ENCODE measurements at places on chromosomes 6 and 20.
A peak's percentile ranks its signal among the peaks of the same experiment; 100 is the strongest.

- H3K36me3 ChIP-seq = peaks cover 42% of the 10 kb centered on the region
- H3K27me3 ChIP-seq = no peaks in the 10 kb centered on the region
- peak overlapping the region; percentile 70 for H3K4me3 ChIP-seq
- DNase-seq = peak; percentile 37
- peak overlapping the region; percentile 78 for H3K27ac ChIP-seq
Measured at GRCh38 chr6:89952105-89952671, 57.9 kb downstream of the GJA10 start.

- DNase-seq = no peak
- H3K27me3 ChIP-seq = no peaks in the 10 kb centered on the region
- H3K27ac ChIP-seq = no peak overlapping the region
- H3K4me3 ChIP-seq = no peak overlapping the region
- no peaks in the 10 kb centered on the region for H3K4me1 ChIP-seq
Measured at GRCh38 chr6:97820400-97820799, 537.4 kb upstream of the MMS22L start.

GRCh38 chr6:88989215-88989614, 25.8 kb upstream of the RNGTT start:
- DNase-seq = no peak
- no peak overlapping the region for H3K27ac ChIP-seq
- peaks cover 2% of the 10 kb centered on the region for H3K4me1 ChIP-seq

DNA sequence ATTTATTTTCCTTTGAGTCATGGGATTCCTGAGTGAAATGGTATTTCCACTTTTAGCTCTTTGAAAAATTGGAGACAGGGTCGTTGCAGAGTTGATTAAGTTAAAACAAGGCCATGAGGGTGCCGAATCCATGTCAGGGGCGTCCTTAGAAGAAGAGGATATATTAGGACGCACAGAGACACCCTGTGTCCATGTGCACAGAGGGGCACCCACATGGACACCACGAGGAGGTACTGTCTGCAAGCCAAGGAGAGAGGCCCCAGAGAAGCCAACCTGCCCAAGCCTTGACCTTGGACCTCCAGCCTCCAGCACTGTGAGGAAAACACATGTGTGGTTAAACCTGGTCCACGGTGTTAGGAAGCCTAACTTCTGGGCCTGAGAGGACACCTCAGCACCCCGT, 113.9 kb upstream of the THBS2 start:
- no peaks in the 10 kb centered on the region for H3K4me1 ChIP-seq
- H3K36me3 ChIP-seq = no peaks in the 10 kb centered on the region
- DNase-seq = no peak
- no peak overlapping the region for H3K27ac ChIP-seq
- H3K4me3 ChIP-seq = no peak overlapping the region

DNA sequence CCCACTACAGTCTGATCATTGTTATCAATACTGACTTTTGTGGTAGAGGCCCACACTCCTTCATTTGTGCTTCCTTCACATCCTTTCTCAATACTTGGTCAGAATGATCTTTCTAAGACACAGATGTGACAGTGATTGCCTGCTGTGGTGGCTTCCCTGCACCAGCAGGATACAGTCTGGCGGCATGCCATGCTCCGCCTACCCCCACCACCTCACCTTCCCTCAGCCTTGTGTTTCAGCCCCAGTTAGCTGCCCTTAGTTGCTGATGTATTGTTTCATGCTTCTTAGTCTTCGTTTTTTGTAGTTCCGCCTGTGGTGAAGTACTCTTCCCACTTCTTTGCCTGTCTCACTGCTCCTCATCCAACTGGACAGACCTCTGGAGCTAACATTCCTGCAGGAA, 10.9 kb downstream of the LRRC1 start:
- H3K4me3 ChIP-seq = no peak overlapping the region
- H3K27ac ChIP-seq = no peak overlapping the region
- peaks cover 5% of the 10 kb centered on the region for H3K4me1 ChIP-seq
- no peaks in the 10 kb centered on the region for H3K36me3 ChIP-seq
- peaks cover 2% of the 10 kb centered on the region for H3K27me3 ChIP-seq

Measured in T-helper 2 cell treated with Interferon-gamma antibody and Interleukin-4, amounts not matched to agents 5 μg/mL and 100 μg/mL, for 36 hours (primary cell).